ENCODE measurements at places on chromosomes 1 and 21. TPM values are rescaled to one million over a fixed set of nuclear protein-coding genes. Genes with fewer than 3 reads are reported as not detected.

GRCh38 chr21:36079010-36079649 lies 9.3 kb downstream of the CBR1 start:
- no peak for DNase-seq

DNA sequence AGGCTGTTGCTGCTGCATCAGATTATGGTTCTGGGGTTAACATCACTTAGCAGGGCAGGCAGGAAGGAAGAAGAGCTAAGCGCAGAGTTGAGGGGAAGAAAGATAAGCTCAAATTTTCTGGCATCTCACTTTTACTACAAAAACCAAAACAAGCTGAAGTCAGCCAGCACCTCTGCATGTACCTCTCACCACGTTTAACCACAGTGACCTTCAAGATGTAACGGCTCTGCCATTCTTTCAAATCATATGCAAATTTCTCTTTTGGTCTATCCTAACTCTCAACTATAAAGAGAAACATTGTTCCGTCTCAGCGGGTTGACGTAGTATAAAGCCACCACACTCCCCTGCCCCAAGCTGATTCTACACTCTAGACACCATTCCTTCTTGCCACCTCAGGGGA lies 154.4 kb downstream of the OMA1 start:
- DNase-seq, result no peak

Gene PTPN22
- not detected for total RNA-seq

DNA sequence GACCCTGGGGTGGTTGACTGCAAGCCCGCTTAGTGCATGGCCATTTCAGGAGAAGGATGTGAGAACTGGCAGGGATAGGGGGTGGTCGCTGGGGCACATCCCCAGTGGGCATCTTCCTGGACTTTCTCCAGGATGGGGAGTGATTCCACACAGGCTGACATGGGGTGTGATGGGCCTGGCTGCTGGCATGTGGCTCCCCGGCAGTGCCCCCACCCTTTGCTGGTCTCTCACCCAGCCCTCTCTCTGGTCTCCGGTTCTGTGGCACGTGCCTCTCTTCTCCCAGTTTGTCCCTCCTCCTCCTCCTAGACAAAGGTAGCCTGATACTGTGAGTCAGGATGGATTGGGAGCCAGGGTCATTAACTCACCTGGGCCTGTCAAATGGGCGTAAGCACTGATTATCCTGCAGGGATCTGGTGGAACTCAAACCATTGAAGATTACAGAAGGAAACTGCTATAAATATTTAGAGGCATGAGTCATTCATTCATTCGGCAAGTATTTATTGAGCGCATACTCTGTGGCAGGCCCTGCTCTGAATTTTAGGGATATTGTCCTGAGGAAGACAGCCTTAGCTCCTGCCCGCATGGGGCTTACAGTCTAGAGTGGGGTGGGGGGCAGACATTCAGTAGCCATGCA lies 23.6 kb upstream of the EPS8L3 start:
- no peak for DNase-seq

GRCh38 chr21:45027241-45028196 lies 46.9 kb upstream of the ADARB1 start:
- DNase-seq, result no peak

- peak; percentile 62 for DNase-seq
These were observed 9.4 kb downstream of the TPM3 start for GRCh38 chr1:154182344-154183045.

GRCh38 chr1:206939131-206939530 lies 7.1 kb downstream of the PIGR start:
- DNase-seq, result no peak

Gene HSD3B1
- not detected for total RNA-seq

GRCh38 chr1:51714374-51715019 lies 97.6 kb downstream of the OSBPL9 start:
- DNase-seq, result no peak

DNA sequence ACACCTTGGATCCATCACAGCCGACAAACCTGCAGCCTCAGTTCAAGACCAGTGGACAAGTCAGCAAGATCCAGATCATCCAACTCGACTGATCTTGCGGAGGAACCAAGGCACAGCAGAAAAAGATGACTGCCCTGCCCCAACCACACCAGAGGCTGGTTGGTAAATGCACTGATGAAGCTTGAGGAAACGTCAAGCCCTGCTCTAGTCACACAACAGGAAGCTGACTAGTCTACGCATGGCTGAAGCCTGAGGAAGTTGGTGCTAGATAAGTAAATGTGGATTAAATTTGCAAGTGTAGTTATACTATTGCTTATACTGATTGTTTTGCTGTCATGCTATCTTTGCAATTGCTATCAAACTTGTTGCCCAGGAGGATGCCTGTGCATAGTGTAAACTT lies 89.0 kb downstream of the LIPI start:
- DNase-seq, result no peak

GRCh38 chr21:36162631-36163030 lies 6.0 kb downstream of the DOP1B start:
- DNase-seq, result no peak

- no peak for DNase-seq
These were observed 73.6 kb downstream of the ROR1 start for GRCh38 chr1:63847308-63847910.

Gene TNFRSF25
- total RNA-seq, result 47.5 TPM

Gene PLA2G2C
- total RNA-seq, result not detected

- DNase-seq, result no peak
These were observed 1.2 kb upstream of the LIN9 start for GRCh38 chr1:226310245-226310540.

- no peak for DNase-seq
These were observed 32.6 kb upstream of the CCDC190 start for GRCh38 chr1:162893612-162893908.

GRCh38 chr1:3001471-3002348 lies 19.6 kb upstream of the ACTRT2 start:
- no peak for DNase-seq

DNA sequence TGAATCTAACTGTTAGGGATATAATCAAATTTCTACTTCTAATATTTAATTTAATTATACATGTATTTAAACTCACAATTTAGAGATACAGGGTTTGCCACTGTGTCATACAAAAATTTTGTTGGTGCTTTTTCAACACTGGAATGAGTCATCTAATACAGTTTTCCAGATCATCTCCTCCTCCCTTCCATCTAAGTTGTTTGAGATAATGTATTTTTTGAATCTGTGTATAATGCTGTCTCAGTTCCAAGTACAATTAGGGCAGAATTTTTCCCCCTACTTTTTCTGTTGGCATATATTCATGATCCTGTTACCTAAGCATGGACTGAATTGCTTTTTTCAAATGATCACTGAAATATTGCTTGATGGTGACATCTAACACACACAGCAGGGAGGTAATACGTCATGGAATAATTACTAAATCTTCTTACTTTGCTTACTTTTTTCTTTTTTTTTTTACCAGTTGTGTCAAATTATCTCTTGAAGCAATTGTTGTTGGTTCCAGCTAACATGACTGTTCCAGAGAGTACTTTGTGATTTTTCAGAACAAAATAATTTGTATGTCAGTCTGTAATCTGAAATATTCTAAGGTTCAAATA lies 146.0 kb downstream of the MAGI3 start:
- DNase-seq, result no peak

- DNase-seq, result no peak
These were observed 69.3 kb upstream of the ANGPTL3 start for GRCh38 chr1:62528015-62528414.

Gene SPRR5
- not detected for total RNA-seq

Gene VWA5B1
- 0.10 TPM for total RNA-seq

DNA sequence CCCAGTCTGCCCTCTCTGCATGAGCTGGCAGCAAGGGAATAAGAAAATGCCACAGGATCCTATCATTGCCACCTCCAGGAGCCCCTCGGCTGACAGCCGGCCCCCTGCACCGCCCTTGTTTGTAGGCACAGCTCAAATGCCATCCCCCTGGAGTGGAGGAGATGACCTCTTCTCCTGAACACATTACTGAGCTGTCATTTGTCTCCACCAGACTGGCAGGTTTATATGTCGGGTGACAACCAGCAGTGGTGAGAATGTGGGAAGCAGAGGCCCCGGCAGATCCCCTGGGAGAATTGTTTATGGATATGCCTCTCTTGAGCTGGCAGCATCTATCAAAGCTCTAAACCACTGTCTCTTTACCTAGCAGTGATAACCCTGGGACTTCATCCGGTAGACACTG lies 135.4 kb upstream of the FMN2 start:
- DNase-seq, result no peak

Gene EFNA1
- total RNA-seq, result 1.7 TPM

DNA sequence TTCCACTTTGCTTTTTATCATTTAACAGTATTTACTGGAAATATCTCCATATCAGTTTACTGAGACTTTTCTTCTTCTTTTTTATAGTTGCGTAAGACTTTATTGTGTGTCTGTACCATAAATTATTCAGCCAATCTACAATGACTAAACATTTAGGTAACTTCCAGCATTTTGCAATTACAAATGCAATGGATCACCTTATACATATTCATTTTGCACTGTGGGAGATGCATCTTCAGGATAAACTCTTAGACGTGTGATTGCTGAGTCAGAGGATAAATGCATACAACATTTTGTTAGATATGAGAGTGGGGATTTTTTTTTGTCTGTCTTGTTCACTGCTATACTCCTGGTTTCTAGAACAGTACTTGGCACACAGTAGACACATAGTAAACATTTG lies 95.7 kb upstream of the GCLM start:
- no peak for DNase-seq

- no peak for DNase-seq
These were observed 102.8 kb downstream of the POFUT2 start for GRCh38 chr21:45184869-45185268.

- DNase-seq, result peak; percentile 42
These were observed 74.6 kb downstream of the DMRTA2 start for GRCh38 chr1:50348449-50349241.

GRCh38 chr21:36643374-36644250 lies 55.3 kb upstream of the SIM2 start:
- no peak for DNase-seq

DNA sequence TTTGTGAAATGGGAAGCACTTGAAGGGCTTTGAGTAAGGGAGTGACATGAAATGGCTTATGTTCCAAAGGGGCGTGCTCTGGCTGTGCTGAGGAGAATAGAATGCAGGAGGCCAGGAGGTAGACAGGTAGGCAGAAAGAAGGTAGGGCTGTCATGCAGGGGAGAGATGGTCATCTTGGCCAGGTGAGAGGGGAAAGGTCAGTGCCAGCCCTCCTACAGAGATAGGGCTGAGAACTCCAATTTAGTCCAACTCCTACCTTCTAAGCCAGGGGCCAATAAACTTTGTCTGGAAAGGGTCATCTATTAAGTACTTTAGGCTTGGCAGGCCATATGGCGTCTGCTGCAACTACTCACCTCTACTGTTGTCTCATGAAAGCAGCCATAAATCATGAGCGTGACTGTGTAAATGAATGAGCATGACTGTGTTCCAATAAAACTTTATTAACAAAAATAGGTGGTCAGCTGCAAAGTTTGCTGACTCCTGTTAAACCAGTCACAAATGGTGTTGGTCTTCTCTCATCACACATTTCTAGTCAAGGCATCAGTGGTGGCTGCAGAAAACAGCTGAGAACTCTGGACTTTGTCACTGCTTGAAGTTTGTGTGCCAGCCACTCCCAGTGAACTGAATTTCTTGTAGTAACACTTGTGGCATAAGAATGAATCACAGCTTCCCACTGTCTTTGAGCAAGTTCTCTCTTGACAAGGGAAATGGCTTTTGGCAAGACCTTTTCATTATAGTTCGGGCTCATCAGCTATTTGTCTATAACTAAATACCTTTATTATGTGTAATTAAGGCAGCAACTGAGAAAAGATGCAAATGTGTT lies 32.0 kb upstream of the CD2 start:
- no peak for DNase-seq

DNA sequence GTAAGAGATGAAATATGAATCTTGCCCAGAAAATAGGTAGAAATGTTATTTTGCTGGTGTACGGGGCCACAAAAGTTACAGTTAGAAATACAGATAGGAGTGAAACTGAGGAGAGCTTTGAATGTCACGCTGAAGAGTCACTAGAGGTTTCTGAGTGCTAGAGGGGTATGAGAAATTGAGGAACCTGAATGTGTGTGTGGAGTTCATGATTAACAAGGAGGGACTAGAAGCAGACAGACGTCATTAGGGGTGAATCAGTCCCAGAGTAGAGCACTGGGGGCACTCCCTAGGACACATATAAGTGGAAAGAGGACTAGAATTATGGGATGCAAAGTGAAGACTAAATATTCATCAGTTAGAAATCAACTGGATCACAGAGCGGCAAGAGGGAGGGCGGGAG lies 188.9 kb upstream of the MAP1LC3C start:
- no peak for DNase-seq

Gene KIF1B
- total RNA-seq, result 261 TPM

GRCh38 chr1:247357781-247358211 lies 26.1 kb upstream of the ZNF496 start:
- DNase-seq, result no peak

Gene ZBTB8A
- 12.0 TPM for total RNA-seq

DNA sequence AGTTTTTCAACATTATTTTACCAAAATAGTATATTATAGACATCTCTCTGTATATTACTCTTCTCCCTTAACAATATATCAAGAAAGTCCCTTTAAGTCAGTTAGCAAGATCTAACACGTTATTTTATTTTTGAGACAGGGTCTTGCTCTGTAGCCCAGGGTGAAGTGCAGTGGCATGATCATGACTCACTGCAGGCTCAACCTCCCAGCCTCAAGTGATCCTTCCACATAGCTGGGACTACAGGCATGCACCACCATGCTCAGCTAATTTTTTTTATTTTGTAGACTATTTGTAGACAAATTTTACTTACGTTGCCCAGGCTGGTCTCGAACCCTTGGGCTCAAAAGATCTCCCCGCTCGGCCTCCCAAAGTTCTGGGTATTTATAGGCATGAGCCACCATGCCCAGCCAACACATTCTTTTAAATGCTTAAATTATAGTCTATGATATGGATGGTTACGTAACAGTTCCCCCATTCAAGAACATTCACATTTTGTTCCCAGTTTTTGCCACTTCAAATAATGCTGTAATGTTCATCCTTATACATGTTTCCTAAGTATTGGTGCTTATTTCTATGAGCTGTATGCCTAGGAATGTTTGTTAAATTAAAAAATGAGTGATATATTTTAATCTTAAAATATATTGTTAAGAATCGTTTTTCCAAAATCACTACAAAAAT lies 70.4 kb downstream of the TUT4 start:
- no peak for DNase-seq

Gene PDE4B
- 7.2 TPM for total RNA-seq

Gene BRDT
- not detected for total RNA-seq

Gene NEGR1
- 0.51 TPM for total RNA-seq

DNA sequence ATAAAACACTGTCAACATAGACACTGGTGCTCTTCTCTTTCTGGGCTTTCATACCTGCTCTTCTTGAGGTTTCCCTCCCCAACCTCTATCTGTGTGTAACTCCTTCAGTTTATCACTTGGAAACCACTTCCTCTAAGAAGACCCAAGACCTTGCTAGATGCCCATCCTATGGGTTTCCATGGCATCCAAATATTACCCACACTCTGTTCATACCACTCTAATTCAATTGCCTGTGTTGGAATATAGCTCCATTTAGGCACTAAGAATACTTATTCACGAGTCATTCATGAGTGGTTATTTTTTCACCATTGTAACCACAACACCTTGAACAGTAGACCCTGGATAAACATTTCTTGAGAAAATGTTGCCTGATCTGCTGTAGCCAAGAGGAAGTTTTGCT lies 231.1 kb upstream of the SGIP1 start:
- no peak for DNase-seq

GRCh38 chr1:87127581-87127980 lies 201.1 kb upstream of the LMO4 start:
- DNase-seq, result no peak

Gene PGLYRP4
- total RNA-seq, result not detected

Gene OR10J1
- total RNA-seq, result not detected

- DNase-seq, result no peak
These were observed 42.6 kb downstream of the CD34 start for GRCh38 chr1:207868251-207868773.

- DNase-seq, result no peak
These were observed 49.9 kb downstream of the CBS start for GRCh38 chr21:43025636-43026180.

Data from glutamatergic neuron (in vitro differentiated cells).